ENCODE measurements at places on chromosomes 7 and 10. TPM values are rescaled to one million over a fixed set of nuclear protein-coding genes. Genes with fewer than 3 reads are reported as not detected.

DNA sequence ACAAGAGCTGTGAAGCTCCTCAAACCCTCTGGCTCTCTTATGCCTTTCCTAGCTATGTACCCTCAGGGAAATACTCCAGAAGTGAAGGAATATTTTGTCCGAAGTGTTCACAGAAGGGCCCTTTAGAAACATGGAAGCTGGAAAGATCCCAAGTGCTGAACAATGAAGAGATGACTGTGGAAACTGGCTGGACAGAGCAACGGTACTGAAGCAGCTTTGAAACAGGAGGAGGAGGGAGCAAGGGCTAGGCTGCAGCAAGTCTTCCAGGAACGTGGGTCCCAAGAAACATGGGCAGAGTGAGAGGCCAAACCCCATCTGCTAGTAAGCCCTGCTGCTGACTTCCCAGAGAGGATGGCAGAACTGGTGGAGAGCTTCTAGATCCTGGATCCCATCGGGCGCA lies 3.0 kb upstream of the PSAP start:
- H3K4me3 ChIP-seq: no peak overlapping the region
- no peaks in the 10 kb centered on the region for H3K36me3 ChIP-seq
- H3K27ac ChIP-seq: no peak overlapping the region
- H3K4me1 ChIP-seq: peaks cover 8% of the 10 kb centered on the region

DNA sequence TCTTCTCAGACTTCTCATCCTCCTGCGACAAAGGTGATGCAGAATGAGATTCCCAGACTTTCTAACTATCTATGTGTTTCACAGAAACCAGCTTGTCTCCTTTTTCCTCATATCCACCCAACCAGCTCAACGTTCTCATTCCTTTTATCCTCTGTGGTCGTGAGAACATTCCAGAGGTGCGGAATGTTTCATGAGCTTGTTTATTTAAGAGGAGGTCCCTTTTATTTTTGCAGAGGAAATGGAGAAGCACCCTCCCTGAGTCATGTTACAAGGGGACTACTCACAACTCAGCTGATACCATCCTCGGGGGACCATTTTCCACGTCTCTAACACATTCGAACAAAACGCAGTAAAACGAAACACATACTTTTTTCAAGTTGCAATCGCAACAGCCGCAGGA lies 93.2 kb downstream of the ZRANB1 start:
- no peaks in the 10 kb centered on the region for H3K27me3 ChIP-seq
- H3K4me1 ChIP-seq: peaks cover 35% of the 10 kb centered on the region
- DNase-seq: no peak
- no peaks in the 10 kb centered on the region for H3K36me3 ChIP-seq
- H3K27ac ChIP-seq: no peak overlapping the region

DNA sequence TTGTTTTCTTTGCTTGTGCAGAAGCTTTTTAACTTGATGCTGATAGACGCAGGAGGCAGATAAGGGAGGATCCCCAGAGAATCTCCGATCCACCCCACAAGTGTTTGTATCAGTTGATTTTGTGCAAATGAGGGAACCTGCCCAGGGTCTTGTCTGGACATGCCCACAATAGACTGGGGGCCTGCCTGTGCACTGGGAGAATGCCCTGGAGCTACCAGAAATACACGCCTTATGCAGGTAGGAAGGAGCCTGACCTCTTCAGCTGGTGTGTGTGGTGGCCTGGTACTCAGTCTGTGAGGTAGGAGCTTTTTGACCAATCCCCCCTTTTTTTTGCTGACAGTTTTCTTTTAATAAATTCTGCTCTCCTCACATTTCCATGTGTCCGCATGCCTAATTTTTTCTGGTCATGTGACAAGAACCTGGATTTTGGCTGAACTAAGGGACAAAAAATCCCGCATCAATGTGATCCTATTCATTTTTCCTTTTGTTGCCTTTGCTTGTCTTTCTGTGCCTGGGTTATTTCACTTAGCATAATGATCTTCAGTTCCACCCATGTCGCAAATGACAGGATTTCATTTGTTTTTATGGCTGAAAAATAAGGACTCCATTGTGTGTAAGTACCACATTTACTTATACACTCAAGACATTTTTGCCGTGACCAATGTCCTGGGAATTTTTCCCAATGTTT lies 430.6 kb upstream of the NRG3 start:
- H3K27me3 ChIP-seq: no peaks in the 10 kb centered on the region
- no peaks in the 10 kb centered on the region for H3K4me1 ChIP-seq
- no peak overlapping the region for H3K27ac ChIP-seq
- H3K36me3 ChIP-seq: no peaks in the 10 kb centered on the region
- DNase-seq: no peak

DNA sequence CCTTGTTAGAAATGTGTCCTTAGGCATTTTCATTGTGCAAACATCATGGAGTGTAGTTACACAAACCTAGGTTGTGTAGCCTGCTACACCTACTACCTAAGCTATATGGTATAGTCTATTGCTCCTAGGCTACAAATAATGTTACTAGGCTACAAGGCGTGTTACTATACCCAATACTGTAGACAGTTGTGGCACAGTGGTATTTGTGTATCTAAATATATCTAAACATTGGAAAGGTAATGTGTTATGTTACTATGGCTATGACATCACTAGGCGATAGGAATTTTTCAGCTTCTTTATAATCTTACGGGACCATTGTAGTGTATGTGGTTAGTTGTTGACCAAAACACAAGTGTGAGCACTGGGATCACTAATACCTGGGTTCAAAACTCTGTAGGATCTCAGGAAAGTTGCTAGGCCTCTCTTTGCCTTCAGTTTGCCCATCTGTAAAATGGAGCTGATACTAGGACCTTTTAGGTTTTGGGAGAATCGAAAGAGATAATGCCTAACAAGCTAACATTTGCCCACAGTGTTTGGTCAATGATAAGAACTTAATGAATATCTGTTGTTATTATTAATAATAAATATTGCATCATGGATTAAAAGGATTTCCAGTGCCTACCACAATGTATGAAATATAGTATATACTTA lies 2.7 kb downstream of the BICC1 start:
- peaks cover 6% of the 10 kb centered on the region for H3K4me1 ChIP-seq
- peak overlapping the region; percentile 62 for H3K4me3 ChIP-seq
- DNase-seq: no peak
- no peaks in the 10 kb centered on the region for H3K36me3 ChIP-seq

DNA sequence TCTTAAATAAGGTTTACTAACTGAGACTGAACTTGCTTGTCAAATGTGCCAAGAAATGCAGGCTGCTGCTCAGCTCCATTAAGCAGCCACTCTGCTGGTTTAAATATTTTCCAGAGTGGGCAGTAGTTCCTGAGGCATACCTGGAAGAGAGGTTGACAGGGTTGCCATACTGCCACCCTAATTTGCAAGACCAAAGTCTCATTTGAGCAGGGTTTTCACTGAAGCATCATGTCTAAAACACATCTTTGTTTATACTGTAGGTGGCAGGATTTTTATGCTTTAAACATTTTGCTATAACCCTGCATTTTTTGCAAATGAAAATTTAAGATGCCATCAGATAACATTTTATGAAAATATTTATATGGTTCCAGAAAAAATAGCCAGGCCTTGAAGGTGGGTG lies 618.0 kb upstream of the LRRTM3 start:
- H3K27ac ChIP-seq: no peak overlapping the region
- DNase-seq: no peak
- no peak overlapping the region for H3K4me3 ChIP-seq
- H3K27me3 ChIP-seq: no peaks in the 10 kb centered on the region

DNA sequence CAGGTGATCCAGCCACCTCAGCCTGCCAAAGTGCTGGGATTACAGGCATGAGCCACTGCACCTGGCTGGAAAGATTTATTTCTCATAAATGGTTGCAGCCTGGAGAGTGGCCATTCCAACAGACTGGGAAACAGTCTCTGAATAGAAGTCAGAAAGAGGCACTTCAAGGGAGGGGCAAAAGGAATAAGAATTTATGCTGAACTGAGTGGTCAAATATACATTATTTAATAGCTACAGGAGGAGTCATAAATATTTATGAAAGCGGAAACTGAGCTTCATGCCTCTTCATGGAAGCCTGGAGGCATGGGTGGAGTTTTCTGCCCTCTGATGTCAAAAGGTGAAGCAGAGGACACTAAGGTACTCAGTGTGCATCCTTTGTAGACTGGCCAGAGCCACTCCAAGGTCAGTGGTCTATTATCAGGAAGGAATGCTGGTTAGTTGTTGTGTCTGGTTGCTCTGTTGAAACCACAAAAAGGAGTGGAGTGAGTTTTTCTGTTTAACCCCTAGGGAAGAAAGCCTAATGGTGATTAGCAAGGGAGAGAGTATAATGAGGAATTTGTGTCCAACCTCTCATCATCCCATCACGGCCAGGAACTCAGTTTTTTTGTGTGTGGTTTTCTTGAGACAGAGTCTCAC lies 9.3 kb upstream of the NRBF2 start:
- no peak for DNase-seq
- H3K36me3 ChIP-seq: no peaks in the 10 kb centered on the region
- H3K4me1 ChIP-seq: peaks cover 5% of the 10 kb centered on the region
- H3K27ac ChIP-seq: no peak overlapping the region
- H3K4me3 ChIP-seq: no peak overlapping the region

DNA sequence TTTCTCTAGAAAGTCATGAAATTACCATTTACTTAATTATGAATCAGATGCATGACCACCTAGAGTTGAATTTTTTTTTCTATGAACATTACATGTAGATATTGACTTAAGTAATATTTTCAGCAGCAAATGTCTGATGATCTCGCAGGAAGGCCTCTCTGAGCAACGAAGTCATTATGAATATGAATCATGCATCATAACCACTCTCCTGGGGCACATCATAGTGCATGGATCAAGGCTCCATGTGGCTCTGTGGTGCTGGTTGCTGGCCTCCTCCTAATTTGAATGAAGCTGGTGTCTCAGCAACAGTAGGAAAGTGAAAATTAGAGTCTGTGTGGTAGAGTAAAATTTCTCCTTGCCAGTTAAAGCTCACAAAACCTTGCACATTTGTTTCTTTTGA lies 121.4 kb upstream of the INHBA start:
- H3K4me1 ChIP-seq: no peaks in the 10 kb centered on the region
- H3K36me3 ChIP-seq: no peaks in the 10 kb centered on the region
- H3K27ac ChIP-seq: no peak overlapping the region
- no peaks in the 10 kb centered on the region for H3K27me3 ChIP-seq
- no peak overlapping the region for H3K4me3 ChIP-seq
- DNase-seq: no peak

DNA sequence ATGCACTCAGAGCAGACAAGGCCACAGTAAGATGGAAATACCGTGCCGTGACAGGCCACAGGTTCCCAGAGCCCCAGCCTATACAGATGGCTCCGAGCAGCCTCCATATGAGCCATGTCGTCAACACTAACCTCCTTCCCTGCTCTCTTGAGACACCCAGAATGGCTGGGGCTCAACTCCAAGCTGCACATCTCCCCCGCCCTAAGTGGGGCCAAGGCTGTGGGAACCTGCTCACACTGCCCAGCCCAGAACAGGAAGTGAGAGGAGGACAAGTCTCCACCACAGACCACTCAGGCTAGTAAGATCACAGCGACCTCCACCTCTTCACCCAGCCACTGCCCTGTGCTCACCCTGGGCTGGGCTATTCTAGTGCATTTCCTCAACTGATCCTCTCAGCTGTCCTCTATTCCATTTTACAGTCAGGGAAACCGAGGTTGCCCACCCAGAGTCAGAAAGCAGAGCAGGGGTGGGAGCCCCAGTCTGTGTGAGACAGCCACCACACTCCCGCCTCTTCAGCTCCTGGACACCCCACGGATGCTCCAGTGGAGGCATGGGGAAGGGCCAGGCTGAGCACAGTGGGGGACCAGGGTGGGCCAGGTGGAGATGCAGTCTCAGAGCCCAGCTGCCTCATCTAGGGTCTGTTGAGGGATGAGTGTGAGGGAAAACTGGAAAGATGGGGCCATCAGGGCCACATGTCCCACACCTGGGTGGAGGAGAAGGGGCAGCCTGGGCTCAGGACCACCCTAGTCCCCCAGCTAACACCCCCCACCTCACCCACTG lies 11.6 kb downstream of the GRID1 start:
- no peak overlapping the region for H3K4me3 ChIP-seq
- H3K4me1 ChIP-seq: no peaks in the 10 kb centered on the region
- no peaks in the 10 kb centered on the region for H3K27me3 ChIP-seq
- H3K36me3 ChIP-seq: no peaks in the 10 kb centered on the region
- H3K27ac ChIP-seq: no peak overlapping the region

DNA sequence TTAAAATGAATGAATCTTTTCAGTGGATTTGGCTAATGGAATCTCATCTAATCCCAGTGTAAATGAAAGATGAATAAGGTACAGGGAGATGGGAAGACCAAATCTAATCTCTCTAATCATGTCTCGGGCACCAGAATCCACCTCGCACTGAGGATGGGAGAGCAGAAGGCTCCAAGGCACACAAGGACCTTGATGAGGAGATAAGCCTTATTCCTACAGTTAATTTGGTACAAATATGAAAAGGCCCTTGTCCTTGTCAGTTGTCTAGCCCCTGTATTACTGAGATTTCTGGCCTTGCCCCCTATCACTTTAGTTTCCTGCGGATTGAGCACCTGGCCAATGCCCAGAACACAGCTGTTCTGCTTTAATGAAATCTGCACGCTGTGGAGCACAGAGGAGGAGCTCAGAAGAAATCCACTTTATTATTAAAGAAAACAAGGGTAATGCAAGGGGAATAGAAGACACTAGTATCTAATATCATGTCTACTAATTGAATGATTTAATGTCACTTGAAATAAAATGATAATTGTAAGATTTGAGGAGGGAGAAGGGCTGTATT lies 321.4 kb upstream of the HGF start:
- no peaks in the 10 kb centered on the region for H3K36me3 ChIP-seq
- H3K4me3 ChIP-seq: no peak overlapping the region
- H3K4me1 ChIP-seq: no peaks in the 10 kb centered on the region
- no peak overlapping the region for H3K27ac ChIP-seq

GRCh38 chr10:113055458-113055857 lies 105.4 kb downstream of the TCF7L2 start:
- H3K36me3 ChIP-seq: no peaks in the 10 kb centered on the region
- no peak for DNase-seq
- H3K27me3 ChIP-seq: no peaks in the 10 kb centered on the region
- H3K4me1 ChIP-seq: peaks cover 43% of the 10 kb centered on the region
- no peak overlapping the region for H3K27ac ChIP-seq
- H3K4me3 ChIP-seq: no peak overlapping the region

GRCh38 chr10:78815702-78816334 lies 252.9 kb upstream of the ZMIZ1 start:
- no peak overlapping the region for H3K27ac ChIP-seq
- H3K4me1 ChIP-seq: peaks cover 25% of the 10 kb centered on the region
- no peak for DNase-seq
- no peaks in the 10 kb centered on the region for H3K27me3 ChIP-seq

Gene TUBB8
- total RNA-seq: 0.20 TPM

Gene FAM3C
- 51.4 TPM for total RNA-seq

Gene SLC13A1
- not detected for total RNA-seq
